Stimulated activated CD8-positive, alpha-beta memory T cell treated with anti-CD3 and anti-CD28 coated beads, Interleukin-15, amount 100 ng/mL, for 4 hours (primary cell): ENCODE measurements at places on chromosomes 7 and 10.

DNA sequence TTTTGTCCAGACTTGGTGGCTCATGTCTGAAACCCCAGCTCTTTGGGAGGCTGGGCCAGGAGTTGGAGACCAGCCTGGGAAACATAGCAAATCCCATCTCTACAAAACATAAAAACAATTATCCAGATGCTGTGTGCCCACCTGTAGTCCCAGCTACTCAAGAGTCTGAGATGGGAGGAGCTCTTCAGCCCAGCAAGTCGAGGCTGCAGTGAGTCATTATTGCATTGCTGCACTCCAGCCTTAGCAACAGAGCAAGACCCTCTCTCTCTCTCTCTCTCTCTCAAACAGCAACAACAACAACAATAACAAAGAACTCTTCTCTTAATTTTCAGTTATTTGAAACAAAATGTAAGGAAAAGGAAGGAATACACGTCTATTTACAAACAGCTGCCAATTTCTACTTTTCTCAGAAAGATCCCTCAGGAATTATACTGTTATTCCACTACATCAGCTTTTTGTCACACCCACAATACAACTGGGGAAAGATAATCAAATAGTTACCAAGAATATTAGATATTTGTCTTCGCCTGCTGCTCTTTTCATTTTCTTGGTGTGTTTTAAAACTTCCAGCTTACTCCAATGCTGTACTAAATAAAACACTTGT lies 5.1 kb upstream of the TSPAN12 start:
- no peak for DNase-seq

DNA sequence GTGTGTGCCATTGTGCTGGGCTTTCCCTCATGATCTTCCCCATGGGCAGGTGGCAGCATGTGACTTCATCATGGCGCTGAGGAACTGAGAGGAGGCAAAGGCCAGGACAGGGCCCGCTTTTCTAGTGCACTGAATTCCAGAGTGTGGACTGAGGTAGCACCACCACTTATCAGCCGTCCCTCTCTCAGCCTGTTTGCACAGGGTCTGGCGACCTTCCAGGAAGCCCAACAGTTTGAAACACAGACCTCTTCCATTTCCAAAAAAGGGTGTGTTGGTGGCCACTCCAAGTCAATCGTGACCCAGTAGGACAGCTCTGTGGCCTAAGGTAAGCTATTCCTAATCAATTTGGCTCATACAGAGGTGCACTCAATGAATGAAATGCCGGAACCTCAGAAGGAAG lies 4.4 kb downstream of the DNAJC30 start:
- DNase-seq = no peak

DNA sequence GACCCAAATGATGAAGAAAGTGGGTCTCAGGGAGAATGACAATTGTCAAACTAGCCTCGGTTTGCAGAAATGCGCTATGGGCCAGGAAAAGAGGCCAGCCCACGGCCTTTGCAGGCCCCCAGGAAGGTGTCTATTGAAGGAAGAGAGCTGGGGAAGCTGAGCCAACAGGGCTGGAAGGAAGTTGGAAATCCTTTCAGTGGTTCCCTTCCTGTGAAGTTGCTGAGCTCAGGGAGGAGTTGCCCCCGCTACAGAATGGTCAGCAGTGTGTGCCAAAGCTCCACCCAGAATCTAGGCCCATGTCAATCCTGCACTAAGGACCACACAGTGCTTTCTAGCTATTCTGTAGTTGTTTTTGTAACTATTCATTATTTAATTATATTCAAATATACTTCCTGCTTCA lies 91.6 kb upstream of the ANLN start:
- DNase-seq = no peak

DNA sequence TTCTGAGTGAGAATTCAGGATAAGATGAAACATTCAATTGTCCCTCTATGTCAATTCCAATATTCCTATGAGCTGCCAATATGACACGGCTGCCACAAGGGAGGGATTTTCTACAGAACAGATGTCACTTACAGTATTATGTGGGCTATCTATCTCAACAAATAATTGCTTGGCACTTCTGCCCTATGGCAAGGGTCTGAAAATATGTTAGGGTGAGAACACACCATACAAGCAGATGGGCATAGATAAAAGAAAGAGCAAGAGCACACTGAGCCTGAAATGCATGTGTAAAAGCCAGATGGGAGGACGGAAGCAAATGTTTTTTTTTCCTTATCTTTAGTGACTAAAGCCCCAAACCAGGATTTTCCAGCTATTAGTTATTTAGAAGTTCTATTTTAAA lies 70.1 kb upstream of the TFEC start:
- DNase-seq = no peak

GRCh38 chr7:99102809-99103690 lies 40.9 kb downstream of the SMURF1 start:
- DNase-seq = no peak

- no peak for DNase-seq
Measured at GRCh38 chr10:80416479-80417098, 8.2 kb downstream of the PRXL2A start.

DNA sequence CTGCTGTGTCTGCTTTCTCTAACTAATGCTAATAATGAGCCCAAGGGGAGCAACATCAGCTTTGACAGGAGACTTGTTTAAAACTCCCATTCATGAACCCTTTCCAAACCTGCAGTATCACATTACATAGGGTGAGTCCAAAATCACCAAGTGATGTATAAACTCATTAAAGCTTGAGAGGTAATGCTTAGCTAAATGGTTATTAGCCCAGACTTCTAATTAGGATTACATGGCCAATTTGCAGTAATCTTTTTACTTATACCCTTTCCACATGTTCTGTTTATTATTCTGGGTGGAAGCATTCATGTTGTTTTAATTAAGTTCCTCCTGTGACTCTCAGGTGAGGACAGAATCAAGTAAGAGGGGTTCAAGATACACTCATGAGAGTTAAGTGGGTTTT lies 17.5 kb downstream of the ZNF138 start:
- no peak for DNase-seq

DNA sequence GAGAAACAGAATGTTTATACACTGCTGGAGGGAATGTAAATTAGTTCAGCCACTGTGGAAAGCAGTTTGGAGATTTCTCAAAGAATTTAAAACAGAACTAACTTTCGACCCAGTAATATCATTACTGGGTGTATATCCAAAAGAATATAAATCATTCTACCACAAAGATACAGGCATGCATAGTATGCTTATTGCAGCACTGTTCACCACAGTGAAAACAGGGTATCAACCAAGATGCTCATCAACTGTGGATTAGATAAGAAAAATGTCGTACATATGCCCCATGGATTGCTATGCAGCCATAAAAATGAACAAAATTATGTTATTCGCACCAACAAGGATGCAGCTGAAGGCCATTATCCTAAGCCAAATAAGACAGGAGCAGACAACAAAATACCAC lies 343.1 kb upstream of the KCND2 start:
- no peak for DNase-seq

DNA sequence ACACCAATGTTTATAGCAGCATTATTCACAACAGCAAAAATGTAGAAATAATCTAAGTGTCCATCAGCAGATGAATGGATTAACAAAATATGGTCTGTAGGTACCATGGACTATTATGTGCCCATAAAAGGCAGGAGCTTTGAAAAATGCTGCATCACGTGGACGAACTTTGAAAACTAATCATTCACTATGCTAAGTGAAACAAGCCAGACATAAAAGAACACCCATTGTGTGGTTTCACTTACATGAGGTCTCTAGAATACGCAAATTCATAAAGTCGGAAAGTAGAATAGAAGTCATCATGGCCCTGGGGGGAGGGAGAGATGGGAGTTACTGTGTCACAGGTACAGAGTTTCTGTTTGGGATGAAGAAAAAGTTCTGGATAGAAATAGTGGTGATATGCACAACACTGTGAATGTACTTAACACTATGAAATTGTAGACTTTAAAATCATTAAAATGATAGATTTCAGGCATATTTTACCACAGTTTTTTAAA lies 377.3 kb downstream of the SDK1 start:
- DNase-seq = no peak

DNA sequence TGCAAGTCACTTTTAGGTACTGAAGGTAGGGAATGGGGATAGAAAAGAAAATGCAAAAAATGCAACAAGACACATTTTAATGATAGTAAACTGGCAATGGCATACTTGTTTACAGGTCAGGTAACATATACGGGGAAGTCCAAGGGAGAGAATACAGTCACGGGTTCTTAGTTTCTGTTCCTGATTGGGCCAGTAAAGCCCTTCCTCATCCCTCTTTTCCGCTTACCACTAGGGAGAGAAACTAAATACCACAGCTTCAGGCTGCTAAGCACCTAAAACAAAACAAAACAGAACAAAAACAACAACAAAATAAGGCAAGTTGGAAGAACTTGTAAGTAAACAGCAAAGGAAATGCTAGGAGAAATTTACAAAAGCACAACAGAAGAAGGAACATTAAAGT lies 65.2 kb upstream of the OGDHL start:
- DNase-seq = no peak

DNA sequence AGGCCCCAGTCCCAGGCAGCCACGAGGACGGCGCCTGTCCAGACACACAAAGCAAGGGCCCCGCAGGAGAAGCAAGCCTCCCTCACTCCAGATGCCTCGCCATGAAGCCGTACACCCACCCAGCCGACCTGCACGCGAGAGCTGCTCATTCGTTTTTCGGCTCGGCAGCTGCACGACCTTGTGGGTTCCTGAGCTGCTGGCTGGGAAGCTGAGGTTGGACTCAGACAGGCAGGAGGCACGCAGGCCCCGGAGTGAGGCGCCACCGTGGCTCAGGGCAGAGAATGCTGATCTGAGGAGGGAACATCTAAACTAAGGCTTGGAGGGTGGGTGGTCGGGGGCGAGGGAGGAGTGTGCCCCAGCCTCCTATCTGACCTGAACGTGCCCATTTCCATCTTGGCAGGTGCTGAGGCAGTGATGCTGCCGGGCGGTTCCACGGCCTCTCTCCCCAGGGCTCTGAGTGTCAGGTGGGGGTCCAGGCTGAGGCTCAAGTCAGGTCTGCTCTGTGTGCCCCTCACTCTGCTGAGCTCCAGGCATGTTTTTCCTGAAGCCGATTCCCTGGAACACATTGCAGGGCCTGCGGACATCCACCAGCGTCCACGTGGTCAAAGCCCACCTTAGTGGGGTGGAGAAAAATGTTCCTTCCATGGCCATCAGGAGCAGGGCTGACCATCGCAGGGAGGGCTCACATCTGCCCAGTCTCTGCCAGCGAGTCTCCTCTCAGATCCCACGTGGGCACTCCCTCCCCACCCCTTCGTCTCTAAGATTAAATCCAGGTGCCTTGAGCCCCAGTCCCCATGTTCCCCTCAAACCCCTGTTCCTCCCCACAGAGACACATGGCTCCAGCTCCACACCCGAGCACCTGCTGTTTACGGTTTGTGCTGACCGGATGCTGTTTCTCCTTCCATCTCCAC lies 28.1 kb upstream of the FAM20C start:
- no peak for DNase-seq

- DNase-seq = no peak
Measured at GRCh38 chr7:43621729-43622448, 39.0 kb downstream of the STK17A start.

- no peak for DNase-seq
Measured at GRCh38 chr10:31701546-31701945, 227.1 kb downstream of the ARHGAP12 start.

- DNase-seq = no peak
Measured at GRCh38 chr7:143399642-143400041, 9.0 kb downstream of the EPHA1 start.

- no peak for DNase-seq
Measured at GRCh38 chr10:97673736-97674525, 13.1 kb downstream of the AVPI1 start.

GRCh38 chr10:91123261-91123660 lies 97.2 kb upstream of the PCGF5 start:
- DNase-seq = no peak

DNA sequence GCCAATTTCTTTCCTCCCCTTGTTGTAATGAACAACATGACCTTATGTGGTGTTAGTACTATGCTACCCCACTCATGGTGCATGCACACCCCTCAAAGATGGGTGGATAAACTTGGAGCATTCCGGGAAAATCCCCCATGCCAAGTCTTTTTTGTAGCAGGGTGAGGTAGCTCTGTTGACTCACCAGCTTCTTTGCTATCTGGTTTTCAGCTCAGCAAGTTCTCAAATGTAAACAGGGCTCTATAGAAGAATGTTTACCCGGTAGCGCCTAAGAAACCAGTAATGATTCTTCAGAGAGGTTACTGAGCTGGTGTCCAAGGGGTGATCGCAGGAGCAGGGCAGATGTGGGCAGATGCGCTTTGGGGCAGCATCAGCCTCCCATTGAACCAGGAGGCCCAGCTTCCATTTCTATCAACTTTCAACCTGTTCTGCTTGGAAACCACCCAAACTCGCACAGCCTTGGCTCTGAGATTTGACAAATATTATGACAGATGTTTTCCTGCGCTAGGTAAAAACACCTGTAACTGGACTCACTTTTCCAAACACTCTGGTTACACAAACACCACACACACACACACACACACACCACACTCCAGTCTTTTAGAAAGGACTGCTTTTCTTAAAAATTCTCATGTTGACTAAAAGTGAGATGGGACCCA lies 87.8 kb downstream of the ZRANB1 start:
- DNase-seq = no peak

DNA sequence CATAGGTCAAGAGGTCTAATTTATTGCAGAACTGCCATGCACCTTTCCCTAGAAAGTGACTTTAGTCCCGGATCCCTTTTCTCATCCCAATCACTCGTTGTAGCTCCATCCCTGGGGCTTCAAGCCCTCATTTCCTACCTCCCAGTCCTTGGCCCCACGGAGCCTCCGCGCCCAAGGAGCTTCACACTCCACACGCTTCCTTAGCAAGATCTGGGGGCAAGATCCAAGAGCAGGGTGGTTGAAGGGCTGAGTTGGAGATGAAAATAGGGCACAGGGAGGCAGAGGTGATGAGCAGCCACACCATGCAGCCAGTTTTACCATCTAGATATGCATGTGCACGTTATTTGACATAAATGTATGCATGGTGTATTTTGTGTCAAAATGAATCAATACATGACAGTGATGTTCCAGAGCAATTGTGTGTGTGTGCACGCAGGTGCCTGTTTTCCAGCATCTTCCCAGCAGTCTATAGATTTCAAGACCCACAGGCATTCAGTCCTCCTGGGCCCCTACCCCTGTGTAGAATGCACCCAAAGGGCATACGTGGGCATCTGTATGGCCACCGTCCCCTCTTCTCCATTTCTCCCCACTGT lies 6.0 kb upstream of the TRPV6 start:
- DNase-seq = no peak

- DNase-seq = no peak
Measured at GRCh38 chr7:74453322-74454011, at the start of gene GTF2IRD1. TSS of gene GTF2IRD1 (plus strand) at chr7:74453906. CDS start at chr7:74508081, 54,175 bp downstream.

GRCh38 chr10:80964955-80965614 lies 427.4 kb downstream of the SH2D4B start:
- DNase-seq = no peak

DNA sequence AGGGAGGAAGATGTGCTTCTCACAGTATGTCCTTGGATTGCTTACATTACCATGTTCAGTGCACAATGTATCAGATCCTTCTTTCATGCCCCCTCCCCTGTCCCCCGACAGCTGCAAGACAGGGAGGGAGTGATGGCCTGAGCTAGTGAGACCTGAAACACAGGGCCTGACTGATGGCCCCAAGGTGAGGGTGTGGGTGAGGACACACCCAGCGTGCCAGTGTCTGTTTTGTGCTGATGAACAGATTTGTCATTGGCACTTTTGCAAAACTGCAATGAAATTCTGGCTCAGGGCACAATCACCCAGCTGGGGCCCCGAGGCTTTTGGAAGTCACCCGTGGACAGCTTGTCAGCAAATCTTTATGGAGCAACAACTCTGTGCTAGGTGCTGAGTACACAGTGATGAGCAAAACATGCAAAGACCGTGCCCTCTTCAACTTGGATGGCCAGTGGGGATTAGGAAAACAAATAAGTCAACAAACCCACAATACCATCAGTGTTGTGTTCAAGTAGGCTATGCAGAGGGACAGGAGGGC lies 59.4 kb upstream of the EMX2 start:
- DNase-seq = no peak

GRCh38 chr10:3786295-3787015 lies 1.4 kb upstream of the KLF6 start:
- DNase-seq = no peak
